GM12892 (cell line): ENCODE measurements at places on chromosomes 5 and 9.

DNA sequence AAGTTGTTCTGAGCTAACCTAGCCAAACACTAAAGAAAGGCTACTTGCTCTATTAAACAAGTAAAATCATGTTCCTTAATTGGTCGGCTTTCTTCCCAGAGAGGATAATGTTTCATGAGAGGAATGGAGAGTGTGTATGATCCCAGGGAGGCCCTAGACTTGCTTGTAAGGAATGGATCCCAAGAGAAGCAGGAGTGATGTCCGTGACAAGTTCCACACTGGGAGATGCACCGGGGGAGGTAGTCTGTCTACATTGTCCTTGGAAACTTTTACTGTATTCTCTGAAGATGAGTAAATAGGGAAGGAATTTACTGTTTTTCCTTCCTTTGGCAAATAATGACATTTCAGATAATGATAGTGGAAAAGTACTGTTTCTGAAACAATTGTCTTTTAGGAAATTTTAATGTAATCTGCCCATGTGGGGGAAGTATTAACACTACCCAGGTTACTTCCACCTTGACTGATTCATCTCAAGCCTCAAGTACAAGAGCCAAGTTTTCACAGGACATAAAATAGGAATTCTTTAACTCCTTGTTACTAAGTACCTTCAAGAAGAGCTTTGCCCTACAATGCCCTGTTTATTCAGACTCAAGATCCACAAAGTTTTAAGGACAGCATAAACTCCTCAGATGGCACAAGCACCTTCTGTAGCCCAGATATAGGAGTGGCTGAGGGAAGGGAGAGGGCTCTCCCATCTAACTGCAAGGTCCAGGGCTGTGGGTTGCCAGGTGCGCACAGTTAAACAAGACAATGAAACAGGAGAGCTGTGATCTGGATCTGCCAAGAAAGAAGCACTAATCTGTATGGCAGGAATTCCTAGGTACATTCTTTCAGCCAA is 152.1 kb downstream of the GNA14 start:
- DNase-seq: no peak

- DNase-seq: no peak
These were observed 125.6 kb upstream of the PPP1R26 start for GRCh38 chr9:135353935-135354334.

DNA sequence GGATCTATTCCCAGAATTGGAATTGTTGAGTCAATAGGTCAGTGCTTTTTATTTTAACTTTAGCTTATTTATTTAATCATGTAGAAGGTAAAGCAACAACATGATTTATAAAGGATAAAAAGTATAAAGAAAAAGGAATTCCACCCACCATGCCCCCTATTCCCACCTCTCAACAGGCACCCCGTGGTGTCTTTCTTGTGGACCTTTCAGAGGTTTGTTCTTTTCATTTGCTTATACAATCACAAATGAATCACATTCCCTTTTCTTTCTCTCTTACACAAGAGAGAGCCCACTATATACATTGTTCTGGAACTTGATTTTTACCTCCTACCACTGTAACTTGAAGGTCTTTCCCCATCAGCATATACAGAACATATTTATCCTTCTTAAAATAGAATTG is 37.2 kb upstream of the SMIM32 start:
- no peak for DNase-seq

GRCh38 chr9:104950838-104951237 is 22.9 kb upstream of the ABCA1 start:
- DNase-seq: no peak

DNA sequence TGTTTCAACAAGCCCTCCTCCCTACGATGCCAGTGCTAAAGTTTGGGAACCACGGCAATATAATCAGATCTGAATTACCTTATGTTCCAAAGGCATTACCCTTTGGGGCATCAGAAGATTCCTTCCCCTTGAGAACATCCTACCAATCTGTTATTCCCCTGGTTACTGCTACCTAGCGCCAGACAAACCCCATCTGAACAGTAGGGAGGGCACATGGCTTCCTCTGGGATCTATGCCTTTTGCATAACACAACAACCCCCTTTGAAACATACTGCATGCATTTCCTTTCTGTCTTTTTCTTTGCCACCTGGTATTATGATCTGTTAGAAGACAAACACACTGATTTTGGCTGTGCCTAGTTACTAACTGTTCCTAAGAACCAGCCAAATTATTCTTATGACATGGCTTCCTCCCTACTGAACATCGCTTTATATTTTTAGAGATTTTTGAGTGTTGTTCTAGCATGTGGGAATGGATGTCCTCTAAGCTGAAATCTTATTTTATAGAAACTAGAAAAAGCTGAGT is 103.9 kb upstream of the DAPK1 start:
- no peak for DNase-seq

GRCh38 chr5:139792218-139792617 is 3.4 kb upstream of the PSD2 start:
- DNase-seq: no peak

GRCh38 chr5:154401931-154402330 is 43.9 kb upstream of the SAP30L start:
- DNase-seq: no peak

DNA sequence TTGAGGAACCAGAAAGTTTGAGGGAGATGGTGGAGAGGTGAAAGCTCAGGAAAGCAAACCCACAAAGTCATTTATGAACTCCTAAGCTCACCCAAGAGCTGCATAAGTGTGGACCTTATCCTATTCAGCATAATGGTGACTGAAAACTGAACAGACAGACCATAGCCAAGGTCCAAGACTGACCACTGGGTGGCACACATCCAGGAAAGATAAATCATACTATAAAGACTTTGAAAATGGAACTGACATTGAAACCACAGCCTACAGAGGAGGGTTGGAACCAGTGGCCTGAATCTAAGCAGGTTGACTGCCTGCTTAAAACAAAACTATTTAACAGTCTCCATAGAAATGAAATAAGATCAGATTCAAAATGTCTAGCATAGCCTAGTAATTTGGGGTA is 121.0 kb upstream of the RGS7BP start:
- no peak for DNase-seq

DNA sequence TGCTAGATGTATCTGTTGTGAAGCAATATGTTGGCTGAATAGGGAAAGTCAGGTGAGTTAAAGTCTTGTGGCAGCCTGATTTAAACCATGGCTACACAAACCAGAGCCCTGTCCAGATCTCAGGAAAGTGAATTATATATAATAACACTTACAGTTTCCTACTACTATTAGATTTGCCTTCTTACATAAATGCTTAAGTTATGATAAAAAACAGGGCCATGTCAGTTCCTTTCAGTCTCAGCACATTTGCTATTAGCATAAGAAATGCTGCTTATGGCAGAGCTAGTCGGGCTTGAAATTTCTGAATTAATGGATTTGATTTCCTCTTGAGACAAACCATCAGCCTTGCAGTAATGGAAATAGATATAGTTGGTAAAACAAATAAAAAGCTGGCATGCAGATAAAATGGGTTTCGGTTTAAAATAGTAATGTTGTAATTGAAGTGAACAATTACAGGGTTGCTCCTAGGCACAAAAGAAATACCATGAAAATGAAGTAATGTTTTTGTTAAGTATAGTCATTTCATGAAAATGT is 664.2 kb upstream of the ZNF608 start:
- DNase-seq: no peak

DNA sequence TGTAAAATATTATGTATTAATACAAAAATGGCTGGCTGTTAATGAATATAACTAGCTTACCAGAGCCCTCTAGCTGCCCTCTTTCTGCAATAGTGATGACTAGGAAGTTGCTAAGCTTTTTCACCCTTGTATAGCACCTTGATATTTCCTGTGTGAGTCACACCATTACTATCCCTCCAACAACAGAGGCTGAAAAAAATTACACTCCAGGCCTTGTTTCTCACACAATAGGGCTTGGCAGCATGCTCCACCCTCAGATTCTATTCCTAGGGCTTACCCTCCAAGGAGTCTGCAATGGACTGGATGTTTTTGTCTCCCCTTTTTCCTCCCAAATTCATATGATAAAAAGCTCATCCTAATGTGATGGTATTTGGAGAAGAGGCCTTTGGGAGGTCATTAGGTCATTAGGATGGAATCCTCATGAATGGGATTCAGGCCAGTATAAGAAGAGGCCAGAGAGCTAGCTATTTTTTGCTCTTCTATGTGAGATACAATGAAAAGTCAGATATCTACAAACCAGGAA is 184.6 kb upstream of the MAP1B start:
- DNase-seq: no peak

DNA sequence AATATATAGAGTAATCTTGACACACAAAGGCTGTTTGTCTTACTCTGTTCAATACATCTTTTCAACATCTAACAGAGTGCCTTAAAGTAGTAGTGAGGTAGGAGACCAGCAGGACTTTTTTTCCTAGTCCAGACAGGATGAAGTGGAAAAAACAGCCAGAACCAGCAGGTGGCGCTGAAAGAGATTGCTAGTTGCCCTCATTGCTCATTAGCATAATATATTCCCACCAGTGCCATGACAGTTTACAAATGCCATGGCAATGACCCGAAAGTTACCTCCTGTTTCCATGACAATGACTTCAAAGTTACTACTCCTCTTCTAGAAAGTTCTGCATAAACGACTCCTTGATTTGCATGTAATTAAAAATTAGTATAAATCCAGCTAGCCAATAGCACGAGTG is 387.4 kb downstream of the ACTL7B start:
- DNase-seq: no peak

GRCh38 chr9:12231832-12232231 is 461.4 kb upstream of the TYRP1 start:
- DNase-seq: no peak

DNA sequence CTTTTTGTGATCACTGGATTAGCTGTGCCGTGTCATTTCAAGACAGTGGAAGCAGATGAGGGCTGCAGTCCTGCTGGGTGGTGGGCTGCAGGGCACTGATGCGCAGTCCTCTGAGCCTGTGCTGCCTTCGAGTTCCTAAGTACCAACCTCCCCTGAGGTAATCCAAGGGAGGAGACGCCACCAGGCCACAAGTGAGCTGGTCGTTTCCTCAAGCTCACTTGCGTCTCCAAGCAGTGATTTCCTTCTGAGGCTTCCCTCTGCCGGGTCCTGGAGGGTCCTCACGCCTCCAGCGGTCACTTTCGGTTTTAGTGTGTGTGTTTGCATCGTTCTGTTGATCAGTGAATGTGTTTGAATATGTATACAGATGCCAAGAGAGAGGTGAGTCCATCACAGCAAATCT is 115.7 kb downstream of the TRIO start:
- peak; percentile 34 for DNase-seq

DNA sequence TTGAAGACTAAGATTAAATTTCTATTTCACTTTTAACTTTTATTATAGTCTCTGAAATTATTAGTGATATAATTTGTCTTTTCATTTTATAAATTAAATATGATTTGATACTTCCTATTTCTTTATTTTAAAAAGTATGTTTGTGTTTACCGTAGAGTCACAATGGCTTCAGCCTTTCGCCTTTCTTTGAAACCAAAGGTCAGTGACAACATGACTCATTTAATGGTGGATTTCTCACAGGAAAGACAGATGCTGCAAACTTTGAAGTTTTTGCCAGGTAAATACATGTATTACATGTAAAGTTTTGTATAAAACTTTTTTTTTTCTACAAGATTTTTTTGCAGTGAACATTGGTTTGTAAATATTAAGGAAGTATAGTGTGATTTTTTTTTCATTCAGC is 36.4 kb downstream of the FSD1L start:
- DNase-seq: no peak

GRCh38 chr5:38639377-38640358 is 83.2 kb upstream of the LIFR start:
- no peak for DNase-seq

- no peak for DNase-seq
These were observed 16.7 kb downstream of the VCAN start for GRCh38 chr5:83488271-83488670.

- no peak for DNase-seq
These were observed 56.9 kb downstream of the ACER2 start for GRCh38 chr9:19465586-19466279.

- no peak for DNase-seq
These were observed 228.3 kb downstream of the PDZD2 start for GRCh38 chr5:31867219-31867618.

DNA sequence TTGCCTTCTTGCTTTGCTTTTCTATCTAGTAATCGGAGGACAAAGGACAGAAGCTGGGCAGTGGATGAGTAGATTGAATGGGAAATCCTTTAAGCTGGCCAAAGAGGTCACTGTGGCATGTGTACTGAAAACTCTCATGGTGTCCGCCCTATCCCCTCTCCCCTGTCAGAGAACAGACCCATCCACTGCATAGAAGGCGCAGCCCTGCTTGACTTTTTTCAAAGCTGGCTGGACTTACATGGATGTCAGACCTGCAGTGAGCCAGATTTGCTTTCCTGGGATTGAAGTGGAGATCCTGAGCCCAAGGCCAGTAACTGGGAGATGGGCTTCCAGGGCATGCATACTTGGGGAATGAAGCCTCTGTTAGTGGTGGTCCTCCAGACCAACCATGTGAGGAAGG is 329.5 kb downstream of the TRPM3 start:
- DNase-seq: no peak

- DNase-seq: no peak
These were observed 251.3 kb upstream of the RFX3 start for GRCh38 chr9:3777137-3777536.

GRCh38 chr5:158382473-158382872 is 523.5 kb upstream of the CLINT1 start:
- no peak for DNase-seq
